ENCODE measurements at places on chromosomes 3 and 15. TPM values are rescaled to one million over a fixed set of nuclear protein-coding genes. Genes with fewer than 3 reads are reported as not detected.

- H3K36me3 ChIP-seq: peaks cover 6% of the 10 kb centered on the region
- H3K4me3 ChIP-seq: no peak overlapping the region
- peaks cover 26% of the 10 kb centered on the region for H3K4me1 ChIP-seq
- peak; percentile 5 for DNase-seq
These were observed 30.9 kb upstream of the MANF start for GRCh38 chr3:51354172-51354571.

DNA sequence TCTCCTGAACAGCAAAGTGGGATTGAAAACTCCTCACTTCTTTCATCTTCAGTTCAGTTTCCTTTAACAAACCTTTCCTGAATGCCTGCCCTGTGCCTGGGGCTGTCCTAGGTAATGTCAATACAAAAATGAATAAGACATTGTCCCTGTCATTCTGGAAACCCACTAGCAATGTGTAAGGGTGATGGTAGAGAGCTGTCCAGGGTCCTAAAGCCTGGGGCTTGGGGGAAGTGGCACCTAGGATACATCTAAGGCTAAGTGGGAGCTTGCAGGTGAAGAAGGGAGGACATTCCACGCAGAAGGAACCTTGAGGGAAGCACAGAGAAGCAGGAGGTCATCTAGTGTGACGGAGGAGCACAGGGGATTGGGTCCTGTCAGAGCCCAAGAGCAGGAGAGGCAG lies 212.7 kb upstream of the PPP2R3A start:
- peaks cover 38% of the 10 kb centered on the region for H3K27me3 ChIP-seq
- no peaks in the 10 kb centered on the region for H3K36me3 ChIP-seq
- no peaks in the 10 kb centered on the region for H3K4me1 ChIP-seq
- no peak for DNase-seq

GRCh38 chr3:154210986-154211385 lies 89.8 kb downstream of the ARHGEF26 start:
- no peaks in the 10 kb centered on the region for H3K27me3 ChIP-seq
- H3K27ac ChIP-seq: no peak overlapping the region
- H3K4me3 ChIP-seq: no peak overlapping the region
- no peaks in the 10 kb centered on the region for H3K4me1 ChIP-seq
- no peak for DNase-seq

DNA sequence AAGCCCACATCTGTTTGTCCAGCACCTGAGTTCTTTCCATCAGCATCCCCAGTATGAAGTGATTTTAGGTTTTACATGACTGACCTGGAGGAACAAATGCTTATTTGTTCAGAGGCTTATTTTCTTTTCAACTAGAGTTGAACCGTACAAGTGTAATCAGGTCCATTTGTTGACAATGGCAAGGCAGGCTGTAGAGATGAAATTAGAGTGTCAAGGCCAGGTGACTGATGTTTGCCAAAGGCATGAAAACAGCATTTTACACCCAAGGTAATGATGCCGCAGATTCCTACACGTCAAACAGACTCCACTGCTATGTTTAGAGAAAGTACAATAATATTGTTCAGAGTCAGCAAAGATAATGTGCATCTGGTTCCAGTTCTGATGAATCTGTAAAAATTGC lies 96.5 kb downstream of the KCNAB1 start:
- no peak overlapping the region for H3K27ac ChIP-seq
- H3K4me3 ChIP-seq: no peak overlapping the region
- no peak for DNase-seq
- peaks cover 11% of the 10 kb centered on the region for H3K4me1 ChIP-seq

GRCh38 chr3:147210676-147211075 lies 195.7 kb downstream of the ZIC4 start:
- H3K27ac ChIP-seq: no peak overlapping the region
- no peaks in the 10 kb centered on the region for H3K36me3 ChIP-seq
- no peak overlapping the region for H3K4me3 ChIP-seq
- DNase-seq: no peak

The CHRNA3 gene
- not detected for total RNA-seq

The PARP6 gene
- 65.9 TPM for total RNA-seq

DNA sequence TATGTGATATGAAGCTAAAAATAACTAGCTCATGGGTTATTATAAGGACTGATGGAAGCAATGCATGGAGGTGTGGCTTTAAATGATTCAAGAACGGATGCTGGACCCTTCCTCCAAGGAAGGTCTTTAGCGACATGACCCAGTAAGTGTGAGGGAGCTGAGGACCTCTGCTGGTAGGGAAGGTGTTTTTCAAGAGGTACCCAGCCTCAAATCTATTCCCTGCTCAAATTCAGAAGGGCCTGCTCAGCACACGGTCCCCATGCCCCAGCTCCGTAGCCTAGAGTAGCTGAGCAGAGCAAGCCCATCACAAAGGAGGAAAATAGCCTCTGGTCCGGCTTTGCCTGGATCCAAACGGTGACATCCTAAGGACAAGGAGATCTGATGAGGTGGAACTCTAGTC lies 266.2 kb upstream of the IGF1R start:
- H3K36me3 ChIP-seq: no peaks in the 10 kb centered on the region
- H3K27ac ChIP-seq: no peak overlapping the region
- H3K27me3 ChIP-seq: peaks cover 26% of the 10 kb centered on the region
- DNase-seq: no peak
- H3K4me3 ChIP-seq: no peak overlapping the region

DNA sequence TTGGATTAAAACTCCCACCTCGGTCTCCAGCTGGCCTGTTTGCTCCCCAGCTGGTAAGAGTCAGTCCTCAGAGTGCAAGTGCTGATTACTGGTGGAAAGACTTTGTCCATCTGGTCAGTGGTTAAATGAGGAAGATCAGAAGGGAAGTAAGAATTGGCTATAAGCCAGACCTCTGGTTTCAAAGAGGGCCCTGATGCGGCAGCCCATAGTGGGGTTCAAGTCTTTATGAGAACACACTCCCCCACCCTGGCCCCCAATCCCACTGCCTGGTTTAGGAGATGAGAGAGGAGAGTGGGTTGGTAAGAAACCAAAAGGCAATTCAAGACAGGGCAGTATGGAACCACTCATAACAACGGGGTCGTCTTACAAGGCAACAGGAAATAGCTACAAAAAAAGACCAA lies 65.0 kb downstream of the FRMD4B start:
- H3K36me3 ChIP-seq: no peaks in the 10 kb centered on the region
- H3K27ac ChIP-seq: no peak overlapping the region
- no peaks in the 10 kb centered on the region for H3K4me1 ChIP-seq
- no peak overlapping the region for H3K4me3 ChIP-seq
- DNase-seq: no peak
- no peaks in the 10 kb centered on the region for H3K27me3 ChIP-seq

- H3K4me1 ChIP-seq: no peaks in the 10 kb centered on the region
- DNase-seq: no peak
- no peak overlapping the region for H3K4me3 ChIP-seq
These were observed 29.3 kb downstream of the MTMR10 start for GRCh38 chr15:30962079-30962478.

DNA sequence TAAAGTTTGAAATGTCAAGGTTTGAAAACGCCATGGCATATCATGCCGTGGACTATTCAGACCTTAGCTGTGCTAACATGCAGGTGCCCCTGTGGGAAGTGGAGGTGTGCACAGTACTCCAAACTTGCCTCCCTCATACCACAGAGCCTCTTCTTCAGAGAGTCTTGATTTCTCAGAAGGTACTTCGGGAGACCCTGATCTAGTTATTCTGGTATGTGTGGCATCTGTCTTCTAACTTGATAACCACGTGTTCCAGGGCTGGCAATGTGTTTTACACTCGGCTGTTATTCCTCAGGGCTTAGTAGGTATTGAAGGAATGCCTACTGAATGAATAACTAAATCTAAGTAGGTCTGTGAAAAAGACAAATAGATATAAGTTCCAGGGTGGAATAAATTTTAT lies 309.9 kb downstream of the CLSTN2 start:
- H3K4me1 ChIP-seq: no peaks in the 10 kb centered on the region
- H3K27me3 ChIP-seq: no peaks in the 10 kb centered on the region
- H3K27ac ChIP-seq: no peak overlapping the region
- DNase-seq: no peak

The FAM3D gene
- not detected for total RNA-seq

DNA sequence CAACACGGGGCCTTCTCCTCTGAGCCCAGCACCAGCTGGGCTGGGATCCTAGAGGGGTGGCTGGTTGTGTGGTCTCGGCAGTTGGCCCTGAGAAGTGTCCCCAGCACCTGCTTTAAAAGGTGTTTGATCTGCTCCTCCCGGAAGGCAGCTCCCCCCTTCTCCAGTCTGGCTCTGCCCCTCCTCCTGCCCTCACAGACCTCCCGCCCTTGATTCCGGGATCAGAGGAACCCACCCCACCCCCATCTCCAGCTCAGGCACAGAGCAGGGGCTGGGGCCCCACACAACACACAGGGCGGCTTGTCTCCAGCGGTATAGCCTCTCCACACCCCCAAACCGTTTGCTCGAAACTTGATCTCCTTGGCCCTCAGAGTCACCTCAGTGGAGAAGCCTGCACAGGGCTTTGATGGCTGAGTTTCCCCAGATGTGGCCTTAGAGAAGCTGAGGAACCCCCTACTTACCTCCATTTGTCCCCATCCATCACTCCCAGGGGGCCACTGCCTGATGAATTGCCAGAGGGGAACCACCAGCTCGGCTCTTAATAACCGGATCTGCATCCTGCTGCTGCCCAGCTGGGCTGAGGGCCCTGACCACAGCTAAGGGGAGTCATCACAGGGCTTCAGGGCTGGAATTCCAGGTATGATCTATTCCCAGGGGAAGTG lies 6.4 kb upstream of the STRA6 start:
- DNase-seq: peak; percentile 55
- H3K27ac ChIP-seq: peak overlapping the region; percentile 69
- H3K4me1 ChIP-seq: peaks cover 70% of the 10 kb centered on the region
- peak overlapping the region; percentile 40 for H3K4me3 ChIP-seq

DNA sequence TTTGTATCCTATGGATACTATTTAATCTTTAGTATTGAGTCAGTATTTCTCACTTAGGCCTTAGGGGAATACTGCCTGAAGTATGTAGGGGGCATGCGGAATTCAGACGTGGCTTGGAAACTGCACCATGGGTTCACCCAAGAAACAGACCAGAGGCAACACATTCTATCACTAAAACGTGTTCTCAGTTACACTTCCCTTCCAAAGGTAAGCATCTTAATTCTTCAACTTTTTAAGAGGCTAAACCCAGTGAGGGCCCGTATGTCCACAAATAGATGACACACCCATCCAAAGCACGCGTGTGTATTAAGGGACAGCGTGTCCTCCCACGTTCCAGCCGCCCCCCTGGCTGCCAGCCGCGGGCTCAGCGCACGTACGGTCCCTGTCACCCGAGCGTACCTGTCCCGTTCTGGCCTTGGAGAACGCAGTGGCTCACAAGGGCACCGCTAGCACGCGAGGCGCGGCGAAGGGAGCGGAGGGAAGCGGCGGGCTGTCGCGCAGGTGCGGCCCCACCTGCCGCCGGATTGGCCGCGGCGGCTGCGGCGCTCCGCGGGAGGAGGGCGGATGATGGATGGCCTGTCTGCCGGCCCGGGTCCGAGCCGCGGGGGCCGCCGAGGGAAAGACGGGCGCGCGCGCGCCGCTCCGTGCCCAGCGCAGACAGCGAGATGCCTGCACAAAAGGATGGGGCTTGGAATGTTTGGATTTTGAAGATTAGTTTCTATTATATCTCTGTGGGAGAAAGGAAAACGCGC lies 1003.9 kb upstream of the NR2F2 start:
- no peaks in the 10 kb centered on the region for H3K4me1 ChIP-seq
- H3K4me3 ChIP-seq: no peak overlapping the region
- no peaks in the 10 kb centered on the region for H3K36me3 ChIP-seq
- DNase-seq: no peak
- no peaks in the 10 kb centered on the region for H3K27me3 ChIP-seq

The CHRNB4 gene
- total RNA-seq: not detected

DNA sequence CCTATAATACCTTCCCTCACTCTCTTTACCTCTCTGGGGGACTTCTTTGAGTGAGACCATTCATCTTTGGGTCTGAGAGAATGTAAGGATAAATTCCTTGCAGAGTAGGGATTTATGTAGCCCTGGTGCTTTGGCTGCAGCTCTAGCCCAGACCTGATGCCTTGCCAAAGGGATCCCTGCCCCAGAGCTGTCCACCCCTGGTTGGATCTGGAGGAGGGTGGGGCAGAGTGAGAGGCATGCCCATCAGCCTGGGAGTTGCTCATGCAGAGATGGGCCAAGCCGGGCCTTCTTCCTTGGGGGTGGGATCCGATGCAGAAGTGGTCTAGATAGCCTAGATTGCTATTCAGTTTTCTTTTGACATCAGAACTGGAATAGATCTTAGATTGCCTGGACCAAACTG lies 31.5 kb downstream of the RTP1 start:
- H3K4me3 ChIP-seq: no peak overlapping the region
- H3K27me3 ChIP-seq: peaks cover 44% of the 10 kb centered on the region
- H3K4me1 ChIP-seq: peaks cover 18% of the 10 kb centered on the region
- H3K27ac ChIP-seq: no peak overlapping the region

The CHRFAM7A gene
- total RNA-seq: not detected

GRCh38 chr15:72285402-72285801 lies 13.0 kb upstream of the PARP6 start:
- H3K36me3 ChIP-seq: no peaks in the 10 kb centered on the region
- no peak overlapping the region for H3K4me3 ChIP-seq
- no peaks in the 10 kb centered on the region for H3K4me1 ChIP-seq
- DNase-seq: no peak
- H3K27me3 ChIP-seq: no peaks in the 10 kb centered on the region
